ENCODE measurements at places on chromosomes 4 and X.

GRCh38 chr4:88609387-88609786, 17.1 kb downstream of the HERC3 start:
- DNase-seq = no peak

DNA sequence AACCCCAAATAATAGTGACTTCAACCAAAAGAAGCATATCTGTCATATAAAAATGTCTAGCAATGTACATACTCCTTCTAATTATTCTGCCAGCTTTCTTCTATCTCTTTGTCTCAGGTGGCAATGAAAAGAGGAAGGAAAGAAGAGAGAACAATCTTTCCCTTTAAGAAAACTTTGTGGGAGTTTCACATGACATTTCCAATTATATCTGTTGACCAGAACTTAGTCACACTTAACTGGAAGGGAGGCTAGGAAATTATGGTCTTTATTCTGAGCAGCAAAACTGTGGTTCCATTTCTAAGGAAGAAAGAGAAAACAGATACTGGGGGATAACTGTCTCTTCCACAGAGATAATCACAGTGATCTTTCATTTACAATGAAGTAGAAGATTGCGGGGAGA, 12.9 kb upstream of the MAOA start:
- no peak for DNase-seq

DNA sequence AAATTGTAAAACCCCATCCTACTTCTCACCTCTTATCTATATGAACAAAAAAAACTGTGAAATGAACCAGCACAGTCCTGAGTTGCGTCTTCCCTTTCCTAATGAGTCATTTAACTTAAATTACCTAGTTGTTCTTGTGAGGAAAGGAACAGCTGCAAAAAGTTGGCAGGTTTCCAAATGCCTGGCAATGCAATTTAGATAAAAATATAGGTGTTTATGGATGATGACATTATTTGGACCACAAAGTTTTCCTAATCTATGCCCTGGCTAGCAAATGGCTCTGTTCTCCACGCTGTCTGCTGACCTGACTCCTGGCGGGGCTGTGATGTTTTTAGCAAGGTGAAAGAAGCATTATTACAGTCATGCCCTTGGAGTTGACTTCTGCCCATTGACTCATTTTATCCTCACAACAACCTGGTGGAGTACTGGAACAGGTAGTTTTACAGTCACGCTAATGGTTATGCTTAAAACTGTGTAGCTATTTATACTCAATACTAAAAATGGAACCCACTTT, 29.8 kb upstream of the RELL1 start:
- peak; percentile 30 for DNase-seq

GRCh38 chr4:76206222-76206942, 7.2 kb downstream of the SCARB2 start:
- DNase-seq = no peak

DNA sequence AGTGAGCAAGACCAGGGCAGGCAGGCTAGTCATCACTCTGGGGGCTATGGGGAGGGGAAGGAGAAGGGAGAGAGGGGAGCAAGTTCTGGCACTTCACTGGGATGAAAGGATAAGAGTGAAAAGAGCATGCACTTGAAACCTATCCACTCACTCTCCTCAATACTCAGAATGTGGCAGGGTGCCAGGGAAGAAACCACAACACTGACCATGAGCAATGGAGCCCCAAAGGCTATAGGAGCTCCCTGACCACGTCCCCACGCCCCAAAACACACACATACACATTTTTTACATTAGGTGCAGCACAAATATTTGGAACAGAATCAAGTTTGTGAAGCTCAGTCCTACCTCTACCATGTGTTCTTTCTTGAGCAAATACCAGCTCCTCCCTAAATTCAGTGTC, 132.2 kb downstream of the IDS start:
- no peak for DNase-seq

DNA sequence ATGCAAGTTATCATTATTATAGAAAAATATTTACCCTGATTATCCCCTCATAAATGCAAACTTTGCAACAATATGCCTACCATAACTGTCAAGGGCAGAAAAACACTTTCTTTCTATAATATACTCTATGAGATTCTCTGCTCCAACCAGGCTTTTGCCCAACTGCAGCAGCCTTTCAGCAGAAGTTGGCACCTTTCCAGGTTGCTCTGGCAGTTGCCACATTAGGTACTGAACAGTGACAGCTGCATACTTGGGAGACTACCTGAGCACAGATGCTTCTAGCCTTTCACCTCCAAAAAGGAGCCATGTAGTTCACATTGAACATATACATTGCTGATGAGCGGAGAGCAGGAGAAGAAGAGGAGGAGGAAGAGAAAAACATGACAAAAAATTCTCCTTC, 69.5 kb upstream of the BRWD3 start:
- DNase-seq = no peak

- DNase-seq = no peak
Measured at GRCh38 chr4:37224854-37225253, 19.7 kb upstream of the NWD2 start.

DNA sequence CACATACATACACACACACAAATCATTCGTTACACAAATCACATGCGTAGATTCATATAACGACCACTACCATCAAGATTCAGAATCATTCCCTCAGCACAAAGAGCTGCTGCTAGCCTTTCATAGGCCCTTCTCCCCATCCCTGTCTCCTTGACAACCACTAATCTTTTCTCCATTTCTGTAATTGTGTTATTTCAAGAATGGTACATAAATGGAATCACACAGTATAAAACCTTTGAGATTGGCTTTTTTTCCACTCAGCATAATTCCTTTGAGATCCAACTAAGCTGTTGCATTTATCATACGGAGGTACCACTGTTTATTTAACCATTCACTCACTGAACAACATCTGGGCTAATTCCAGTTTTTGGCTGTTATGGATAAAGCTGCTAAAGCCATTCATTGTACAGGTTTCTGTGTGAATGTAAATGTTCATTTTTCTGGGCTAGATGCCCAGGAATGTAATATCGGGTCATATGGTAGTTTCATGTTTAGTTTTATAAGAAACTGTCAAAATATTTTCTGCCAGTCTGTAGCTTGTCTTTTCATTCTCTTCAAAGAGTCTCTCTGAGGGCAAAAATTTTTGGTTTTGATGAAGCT, 64.1 kb downstream of the USP11 start:
- no peak for DNase-seq

GRCh38 chr4:128913228-128913627, 103.7 kb downstream of the JADE1 start:
- no peak for DNase-seq

DNA sequence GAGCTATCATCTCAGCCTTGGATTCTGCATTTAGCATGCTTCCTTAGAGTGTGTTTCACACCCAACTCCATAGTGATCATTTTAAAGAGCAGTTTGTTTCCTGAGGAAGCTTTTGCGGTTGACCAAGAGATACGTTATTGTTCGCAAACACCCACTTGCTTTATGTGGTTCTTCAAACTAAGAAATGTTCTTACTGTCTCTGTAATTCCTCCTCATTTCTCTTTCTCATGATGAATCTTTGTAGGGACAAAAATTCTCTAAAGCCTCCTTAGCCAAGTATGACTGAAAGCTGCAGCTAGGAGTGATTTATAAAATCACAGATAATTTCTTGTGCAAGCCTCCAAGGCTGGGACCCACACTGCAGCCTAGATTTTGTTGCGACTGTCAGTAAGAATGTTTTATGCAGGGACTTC, 10.0 kb downstream of the TNIP3 start:
- no peak for DNase-seq

DNA sequence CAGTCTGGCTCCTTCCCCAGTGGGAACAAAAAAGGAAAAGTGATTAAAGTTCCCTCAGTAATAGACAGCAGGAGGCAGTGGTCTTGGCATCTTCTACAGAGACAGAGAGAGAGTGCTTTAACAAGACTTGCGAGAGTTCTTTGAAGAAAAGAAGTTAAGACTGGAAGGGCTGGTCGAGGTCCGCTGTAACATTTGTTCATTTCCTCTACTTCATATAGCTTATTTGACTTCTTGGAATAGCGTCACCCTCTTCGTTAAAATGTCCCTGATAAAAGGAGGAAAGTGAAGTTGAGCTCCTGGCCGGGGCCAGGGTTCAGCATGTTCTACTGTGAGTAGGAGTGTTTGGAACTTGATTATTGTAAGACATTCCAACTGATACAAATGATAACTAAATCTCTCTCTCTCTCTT, 179.8 kb downstream of the SLIT2 start:
- DNase-seq = no peak

GRCh38 chr4:126959056-126959745, 673.6 kb upstream of the INTU start:
- DNase-seq = no peak

GRCh38 chr4:86034616-86035015, 325.2 kb downstream of the MAPK10 start:
- no peak for DNase-seq

DNA sequence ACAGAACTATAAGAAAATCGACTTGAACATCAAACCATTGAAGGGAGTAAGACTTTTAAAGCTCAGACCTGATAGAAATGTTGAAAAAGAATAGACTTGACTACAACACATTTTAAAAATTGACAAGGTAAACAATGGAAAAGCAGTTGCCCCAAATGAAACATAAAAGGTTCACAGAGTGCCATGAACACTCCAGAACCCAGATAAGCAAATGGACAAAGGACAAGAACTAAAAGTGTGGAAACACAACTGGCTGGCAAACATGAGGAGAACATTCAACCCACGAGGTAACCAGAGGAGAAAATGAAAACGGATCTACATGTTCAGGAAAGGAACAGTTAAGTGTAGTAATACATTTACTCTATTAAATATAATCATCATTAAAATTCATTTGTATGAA, 26.5 kb downstream of the SCARB2 start:
- no peak for DNase-seq

GRCh38 chrX:124462931-124463330, 116.6 kb downstream of the SH2D1A start:
- DNase-seq = no peak

DNA sequence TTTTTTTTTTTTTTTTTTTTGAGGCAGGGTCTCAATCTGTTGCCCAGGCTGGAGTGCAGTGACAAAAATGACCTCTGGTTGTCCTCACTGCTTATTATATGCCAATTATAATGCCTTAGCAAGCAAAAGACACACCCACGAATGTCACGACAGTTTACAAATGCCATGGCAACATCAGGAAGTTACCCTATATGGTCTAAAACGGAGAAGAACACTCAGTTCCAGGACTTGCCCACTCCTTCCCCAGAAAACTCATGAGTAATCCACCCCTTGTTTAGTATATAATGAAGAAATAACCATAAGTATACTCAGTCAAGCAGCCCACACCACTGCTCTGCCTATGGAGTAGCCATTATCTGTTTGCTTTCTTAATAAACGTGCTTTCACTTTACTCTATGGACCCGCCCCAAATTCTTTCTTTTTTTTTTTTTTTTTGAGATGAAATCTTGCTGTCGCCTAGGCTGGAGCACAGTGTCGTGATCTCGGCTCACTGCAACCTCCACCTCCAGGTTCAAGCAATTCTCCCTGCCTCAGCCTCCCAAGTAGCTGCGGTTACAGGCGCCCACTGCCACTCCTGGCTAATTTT, 106.2 kb downstream of the SMIM20 start:
- DNase-seq = peak; percentile 34

DNA sequence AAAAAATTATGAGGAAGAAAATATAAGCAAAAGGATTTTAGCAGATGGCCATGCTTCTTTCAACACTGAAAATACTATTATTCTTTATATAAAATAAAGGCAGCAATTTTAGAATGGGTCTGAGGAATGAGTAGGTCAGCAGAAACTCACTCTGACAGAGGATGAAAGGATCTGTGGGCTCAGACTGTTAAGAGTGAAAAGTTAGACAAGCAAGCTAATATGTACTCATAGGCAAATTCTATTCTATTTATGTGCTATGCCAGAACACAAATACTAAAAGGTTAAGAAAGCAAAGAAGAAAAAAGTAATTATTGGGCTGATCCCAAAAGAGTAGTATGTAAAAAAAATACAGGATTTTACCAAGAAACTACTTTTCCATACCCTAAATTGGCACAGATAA, 13.9 kb downstream of the LCORL start:
- no peak for DNase-seq

DNA sequence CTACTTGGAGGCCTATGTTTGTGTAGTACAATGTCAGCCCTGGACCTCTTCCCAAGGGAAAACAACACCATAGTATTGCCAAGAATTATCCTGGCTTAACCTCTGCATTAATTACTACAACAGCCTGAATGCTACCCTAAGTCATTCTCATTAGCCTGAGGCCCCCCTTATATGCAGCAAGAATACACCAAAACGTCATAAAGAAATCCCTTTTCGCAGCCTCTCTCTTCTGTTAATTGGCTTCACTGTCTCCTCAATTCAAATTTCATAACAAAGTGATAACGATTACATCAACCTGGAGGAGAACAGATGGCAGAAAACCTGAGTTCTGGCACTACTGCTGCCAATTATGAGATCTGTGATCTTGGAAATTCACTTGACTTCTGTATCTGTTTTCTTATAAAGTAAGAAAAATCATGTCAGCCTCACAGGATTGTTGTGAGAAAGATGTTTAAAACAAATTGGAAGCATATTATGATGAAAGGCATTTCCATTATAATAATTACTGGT, 1663.1 kb downstream of the STIM2 start:
- no peak for DNase-seq

DNA sequence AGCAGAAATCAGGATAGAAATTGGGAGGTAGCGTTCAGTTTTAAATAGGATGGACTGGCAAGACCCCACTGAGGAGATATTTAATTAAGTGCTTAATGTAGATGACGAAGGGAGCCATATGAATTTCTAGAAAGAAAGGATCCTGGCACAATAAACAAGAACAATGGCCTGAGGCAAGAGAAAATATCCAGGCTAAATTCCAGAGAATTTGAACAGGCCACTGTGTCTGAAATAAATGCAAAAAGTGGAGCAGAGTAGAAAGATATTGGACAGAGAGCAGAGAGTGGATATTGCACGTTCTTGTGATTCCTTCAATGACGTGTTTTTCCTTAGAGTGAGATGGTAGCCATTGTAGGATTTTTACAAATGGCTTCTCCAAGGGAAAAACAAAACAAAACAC, 1504.8 kb downstream of the C4orf33 start:
- DNase-seq = no peak

GRCh38 chrX:8879750-8880149, 78.6 kb upstream of the FAM9A start:
- DNase-seq = peak; percentile 20

DNA sequence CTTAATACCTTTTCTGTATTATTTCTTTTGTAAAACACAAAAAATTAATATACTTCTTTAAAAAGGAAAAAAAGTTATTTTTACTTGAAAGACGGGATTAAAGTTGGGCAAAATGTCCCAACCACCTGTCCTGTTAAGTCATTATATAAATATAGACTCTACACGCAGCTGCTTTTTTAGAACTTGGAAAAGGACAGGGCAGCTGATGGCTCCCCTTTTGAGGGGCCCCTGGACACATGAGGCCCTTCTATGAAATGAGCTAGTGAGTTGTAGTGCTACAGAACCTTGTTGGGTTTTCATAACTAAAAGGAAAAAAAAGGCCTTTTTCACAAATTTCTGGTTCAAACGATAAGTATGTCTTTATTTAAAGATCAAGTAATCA, 600 bp upstream of the BEX2 start:
- DNase-seq = no peak

DNA sequence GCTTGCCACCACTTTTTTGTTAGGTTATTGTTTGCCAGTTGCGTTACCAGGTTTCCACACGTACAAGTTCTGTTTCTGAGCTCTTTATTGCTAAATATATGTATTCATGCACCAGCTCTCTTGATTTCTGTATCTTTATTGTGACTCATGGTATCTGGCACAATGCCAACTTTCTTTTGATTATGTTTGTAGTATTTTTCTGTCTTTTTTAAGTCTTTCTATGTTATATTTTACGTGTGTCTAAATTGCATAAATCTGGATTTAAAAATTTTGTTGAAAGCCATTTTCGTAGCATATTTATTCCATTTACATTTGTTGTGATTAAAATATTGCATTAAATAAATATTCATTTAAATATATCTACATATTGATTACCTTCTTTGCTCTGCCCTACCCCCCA, 73.8 kb downstream of the KDM6A start:
- DNase-seq = no peak
